ENCODE measurements at places on chromosomes 5 and 9.

GRCh38 chr5:136328097-136328496 lies 37.2 kb downstream of the TRPC7 start:
- no peak for DNase-seq

GRCh38 chr5:57441557-57441956 lies 41.1 kb downstream of the ACTBL2 start:
- no peak for DNase-seq

DNA sequence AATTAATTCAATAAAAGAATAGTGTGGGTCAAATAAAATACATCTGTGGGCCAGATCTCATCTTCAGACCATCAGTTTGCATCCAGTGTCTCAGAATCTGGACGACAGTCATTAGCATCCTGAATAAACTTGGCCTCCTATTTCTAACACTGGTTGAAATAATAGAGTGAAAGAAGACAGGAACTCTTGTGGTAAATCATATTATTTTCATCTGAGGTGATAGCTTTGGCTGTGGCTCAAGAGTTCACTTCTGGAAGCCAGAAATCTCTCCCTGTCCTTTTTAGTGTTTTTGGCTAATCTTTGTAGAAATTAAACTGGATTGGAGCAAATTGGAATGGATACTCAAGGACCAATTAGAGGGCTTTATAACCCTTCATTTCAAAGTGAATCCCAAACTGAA lies 63.4 kb upstream of the HMHB1 start:
- DNase-seq, result no peak

GRCh38 chr5:175753536-175754402 lies 95.9 kb downstream of the HRH2 start:
- DNase-seq, result no peak

GRCh38 chr5:54017580-54017979 lies 292.8 kb downstream of the ARL15 start:
- DNase-seq, result no peak

DNA sequence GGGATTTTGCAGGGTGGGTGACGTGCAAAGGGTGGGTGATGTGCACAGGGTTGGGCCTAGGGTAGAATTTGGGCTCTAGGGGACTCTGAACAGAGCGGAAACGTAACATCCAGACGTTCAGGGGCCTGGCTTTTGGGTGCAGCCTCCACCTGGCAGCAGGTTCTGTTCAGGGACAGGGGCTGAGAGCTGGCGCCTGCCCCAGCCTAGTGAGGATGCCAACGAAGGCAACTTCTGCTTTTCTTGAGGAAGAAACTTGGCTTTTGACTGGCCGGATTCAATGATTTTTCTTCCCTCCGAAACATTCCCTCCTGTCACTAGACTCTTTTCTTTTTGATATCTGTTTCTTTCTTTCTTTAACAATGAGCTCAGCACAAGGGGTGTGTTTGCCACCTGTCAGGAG lies 38.6 kb upstream of the SLC6A19 start:
- no peak for DNase-seq

- no peak for DNase-seq
These were observed 3.6 kb upstream of the CCNJL start for GRCh38 chr5:160315968-160316367.

DNA sequence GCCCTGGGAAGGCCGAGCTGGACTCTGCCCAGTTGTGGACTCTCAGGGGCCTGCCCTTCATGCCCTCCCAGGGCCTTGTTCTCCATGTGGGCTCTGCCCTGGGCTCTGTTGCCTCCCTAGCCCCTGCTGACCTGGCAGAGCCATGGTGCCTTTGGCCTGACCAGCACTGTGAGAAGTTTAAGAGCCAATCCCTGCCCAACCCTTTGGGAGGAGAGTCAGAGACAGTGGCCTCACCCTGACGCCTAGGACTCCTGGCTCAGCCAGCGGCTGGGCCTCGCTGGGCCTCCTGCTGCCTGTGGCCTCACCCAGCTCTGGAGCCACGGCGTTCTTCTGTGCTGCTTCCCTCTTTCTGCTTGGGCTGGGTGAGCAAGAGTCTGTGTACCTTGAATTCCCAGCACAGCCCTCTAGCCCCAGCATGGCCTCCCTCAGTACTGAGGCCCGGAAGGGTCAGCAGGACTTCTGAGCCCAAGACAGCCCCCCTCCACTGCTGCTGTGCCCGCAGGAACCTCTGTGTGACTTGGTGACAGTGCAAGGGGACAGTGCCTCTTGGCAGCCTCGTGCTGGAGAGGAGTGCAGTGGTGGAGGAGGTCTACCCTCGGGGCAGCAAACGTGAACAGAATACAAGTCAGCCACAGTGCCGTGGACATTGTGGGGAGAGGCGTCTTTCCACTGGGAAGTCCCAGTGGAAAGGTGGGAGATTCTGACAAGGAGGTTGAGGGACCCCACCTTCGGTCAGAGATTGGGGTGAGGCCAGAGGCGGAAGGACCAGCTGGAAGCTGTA lies 97.4 kb downstream of the CACNA1B start:
- no peak for DNase-seq

- no peak for DNase-seq
These were observed 7.8 kb downstream of the PDE8B start for GRCh38 chr5:77218263-77218662.

- no peak for DNase-seq
These were observed 765.1 kb downstream of the PTPRD start for GRCh38 chr9:9847750-9848149.

GRCh38 chr5:41279040-41279439 lies 65.7 kb upstream of the C6 start:
- DNase-seq, result no peak

DNA sequence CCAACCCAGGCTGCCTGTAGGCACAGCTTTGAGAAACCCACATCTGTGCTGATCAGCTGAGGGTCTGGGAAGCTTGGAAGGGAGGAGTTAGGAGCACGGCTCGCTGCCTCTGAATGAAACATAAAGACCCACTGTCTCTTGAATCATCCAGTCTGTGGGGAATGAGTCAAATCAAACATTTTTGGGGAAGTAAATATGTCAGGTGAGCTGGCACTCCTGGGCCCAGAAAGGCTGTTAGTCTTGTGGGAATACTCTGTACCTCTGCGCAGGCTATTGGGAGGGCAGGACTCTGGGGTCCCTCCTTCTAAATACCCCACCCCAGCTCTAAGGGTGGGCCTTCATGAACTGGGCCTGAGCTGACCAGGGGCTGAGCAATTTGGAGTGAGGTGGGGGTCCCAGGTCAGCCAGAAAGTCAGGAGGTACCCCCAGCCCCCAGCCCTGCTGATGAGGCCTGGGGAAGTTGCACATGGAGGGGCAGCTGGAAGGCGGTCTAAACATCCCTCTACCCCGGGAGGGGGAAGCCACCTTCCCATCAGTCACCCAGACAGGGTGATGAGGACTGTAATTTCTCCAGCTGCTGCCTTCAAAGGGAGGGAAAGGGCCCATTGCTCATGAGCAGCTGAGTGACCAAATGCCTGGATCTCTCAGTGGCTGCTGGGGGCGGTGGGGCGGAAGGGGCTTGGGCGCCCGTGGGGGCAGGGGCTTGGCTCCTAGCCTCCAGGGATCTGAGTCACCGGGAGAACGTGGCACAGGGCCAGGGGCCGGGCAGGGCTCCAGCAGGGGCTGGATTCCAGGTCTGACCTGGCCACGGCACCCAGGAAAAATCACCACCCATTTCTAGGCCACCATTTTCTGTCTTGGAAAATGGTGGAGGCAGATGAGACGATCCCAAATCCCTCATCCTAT lies 10.8 kb downstream of the FIBCD1 start:
- no peak for DNase-seq

- no peak for DNase-seq
These were observed 31.8 kb downstream of the DMRT3 start for GRCh38 chr9:1008216-1008615.

DNA sequence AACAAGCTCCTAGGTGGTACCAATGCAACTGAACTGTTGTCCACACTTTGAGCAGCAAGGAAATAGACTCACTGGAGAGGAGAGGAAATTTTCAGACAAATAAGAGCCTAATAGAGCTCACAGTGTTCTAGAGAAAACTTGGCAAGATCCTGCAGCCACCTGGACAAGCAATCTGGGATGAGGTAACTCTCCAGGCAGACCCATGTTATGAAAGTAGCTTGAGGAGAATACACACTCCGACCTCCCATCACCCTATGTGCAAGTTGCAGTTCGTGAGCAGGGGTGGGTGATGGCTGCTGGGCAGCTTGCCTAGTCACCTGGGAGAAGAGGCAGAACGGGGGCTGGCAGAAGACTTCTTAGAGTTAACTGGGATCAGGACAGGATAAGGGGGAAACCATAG lies 102.2 kb downstream of the KLF4 start:
- DNase-seq, result no peak

- DNase-seq, result no peak
These were observed 206.9 kb downstream of the ZSWIM6 start for GRCh38 chr5:61538722-61539501.

DNA sequence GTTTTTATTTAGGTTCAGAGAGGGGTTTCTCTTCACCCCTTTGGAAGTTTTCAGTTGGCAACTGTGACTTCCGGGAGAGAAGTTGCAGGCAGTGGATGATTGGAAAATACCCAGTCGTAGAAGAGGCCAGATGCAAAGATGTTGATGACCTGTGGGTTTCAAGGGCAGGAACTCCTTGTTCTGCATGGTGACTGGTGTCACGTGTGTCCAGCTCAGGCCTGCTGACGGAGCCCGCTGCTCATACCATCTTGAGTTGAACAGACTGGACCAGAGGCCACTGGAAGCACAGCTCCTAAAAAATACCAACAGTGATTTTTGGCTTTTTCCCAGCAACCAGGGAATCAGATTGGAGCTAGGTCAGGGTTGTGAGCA lies 243.9 kb upstream of the KLF4 start:
- no peak for DNase-seq

DNA sequence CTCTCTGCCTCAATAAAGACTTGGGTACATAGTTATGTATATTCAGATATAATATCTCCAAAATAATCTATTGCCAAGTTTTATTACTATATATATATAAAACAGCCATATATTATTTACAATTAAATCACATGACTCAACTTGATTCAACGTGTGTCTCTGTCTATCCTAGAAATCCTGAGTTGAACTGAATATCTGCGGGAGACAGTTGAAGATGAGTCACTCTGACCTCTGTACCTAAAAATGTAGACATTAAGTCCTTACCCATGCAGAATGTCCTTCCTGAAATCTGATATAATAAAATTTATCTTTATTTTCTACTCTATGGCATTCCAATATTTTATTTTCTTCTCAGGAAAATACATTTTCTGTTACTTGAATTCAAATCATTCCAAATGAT lies 218.2 kb upstream of the PRDM9 start:
- DNase-seq, result no peak
